ENCODE measurements at places on chromosomes 6 and 20.

GRCh38 chr6:131831392-131831791 is 23.6 kb downstream of the ENPP1 start:
- no peak for DNase-seq

GRCh38 chr6:10343320-10343719 is 71.6 kb downstream of the TFAP2A start:
- DNase-seq = no peak

DNA sequence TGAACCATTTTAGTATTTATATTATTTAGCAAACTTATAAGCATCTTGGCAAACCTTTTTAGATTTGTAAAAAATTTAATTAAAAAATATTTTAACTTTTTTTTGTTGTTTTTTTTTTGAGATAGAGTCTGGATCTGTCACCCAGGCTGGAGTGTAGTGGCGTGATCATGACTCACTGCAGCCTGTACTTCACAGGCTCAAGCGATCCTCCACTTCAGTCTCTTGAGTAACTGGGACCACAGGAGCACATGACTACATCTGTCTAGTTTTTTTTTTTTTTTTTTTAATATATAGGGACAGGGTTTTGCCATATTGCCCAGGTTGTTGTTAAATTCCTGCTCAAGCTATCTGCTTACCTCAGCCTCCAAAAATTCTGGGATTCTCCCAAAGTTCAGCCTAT is 161.1 kb downstream of the EYS start:
- no peak for DNase-seq

DNA sequence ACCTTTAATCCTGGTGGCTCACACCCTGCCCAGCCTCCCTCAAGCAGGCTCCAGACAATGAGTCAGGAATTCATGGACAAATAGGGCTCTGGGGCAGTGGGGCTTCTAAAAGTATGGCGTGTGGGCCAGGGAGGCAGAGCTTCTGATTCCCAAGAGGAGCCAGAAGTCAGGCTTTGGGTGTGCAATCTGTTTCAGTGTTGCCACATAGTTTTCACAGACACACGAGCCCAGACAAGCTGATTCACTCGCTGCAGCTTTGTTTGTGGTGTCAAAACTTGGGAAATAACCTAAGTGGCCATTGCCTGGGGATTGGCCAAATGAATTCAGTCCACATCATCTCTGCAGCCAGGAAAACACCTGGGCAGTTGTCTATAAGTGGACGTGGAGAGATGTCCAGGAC is 9.2 kb downstream of the PEDS1 start:
- DNase-seq = no peak

- no peak for DNase-seq
Measured at GRCh38 chr6:23775127-23775526, 350.9 kb upstream of the NRSN1 start.

- no peak for DNase-seq
Measured at GRCh38 chr6:169320013-169320412, 66.4 kb upstream of the THBS2 start.

DNA sequence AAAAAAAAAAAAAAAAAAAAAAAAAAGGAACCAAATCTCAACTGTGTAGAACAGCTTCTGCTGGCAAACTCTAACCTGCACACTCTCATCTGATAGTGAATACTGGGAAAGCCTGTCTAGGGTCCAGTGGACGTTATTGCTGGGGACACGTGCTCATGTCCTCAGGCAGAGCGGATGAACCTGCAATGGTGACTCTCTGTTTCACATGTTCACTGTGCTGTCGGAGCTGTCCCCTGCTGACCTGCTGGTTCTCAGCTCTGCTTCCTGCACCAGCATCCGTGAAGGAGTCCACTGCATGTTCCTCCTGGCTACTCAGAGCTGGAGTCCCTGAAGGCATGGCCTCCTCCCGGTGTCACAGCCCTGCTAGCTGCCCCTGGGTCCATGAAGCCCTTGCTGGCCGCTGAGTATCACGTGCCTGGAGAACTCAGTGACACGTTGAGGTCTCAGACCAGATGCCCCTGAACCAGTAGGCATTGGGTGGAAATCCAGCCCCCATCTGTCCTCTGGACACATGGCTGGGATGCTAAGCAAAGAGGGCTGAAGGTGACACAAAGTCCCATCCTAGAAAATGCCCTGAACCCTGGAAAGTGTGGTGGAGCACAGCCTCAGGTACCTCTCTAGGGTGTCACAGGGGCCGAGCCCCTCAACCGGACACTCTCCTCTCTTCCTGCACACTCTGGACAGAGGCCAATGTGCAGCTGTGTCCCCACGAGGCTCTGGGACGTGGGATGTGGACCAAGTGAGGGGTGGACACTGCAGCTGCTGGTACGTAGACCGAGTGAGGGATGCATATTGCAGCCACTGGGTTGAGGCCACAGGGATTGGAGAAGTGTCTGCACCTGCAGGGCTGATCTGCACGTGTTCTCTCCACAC is 54.9 kb upstream of the FRMD1 start:
- DNase-seq = no peak

DNA sequence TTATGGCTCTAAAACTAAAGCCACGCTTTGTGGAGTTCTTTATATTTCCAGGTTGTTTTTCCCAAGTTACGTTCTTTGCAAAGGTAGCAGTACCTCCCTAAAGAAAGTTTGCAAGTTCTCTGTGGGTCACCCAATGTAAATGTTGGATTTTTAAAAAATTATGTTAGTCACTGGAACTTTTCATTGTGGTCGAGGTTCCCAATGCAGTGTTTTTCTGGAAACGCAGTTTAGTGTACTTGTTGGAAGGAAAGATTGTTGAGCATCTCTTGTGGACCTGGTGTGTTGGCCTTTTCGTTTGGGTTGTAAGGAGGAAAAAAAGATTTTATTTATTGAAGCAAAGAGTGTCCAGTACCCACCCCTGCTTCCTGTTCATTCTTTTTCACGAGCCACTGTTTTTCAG is 1.4 kb downstream of the TOP1 start:
- DNase-seq = no peak

DNA sequence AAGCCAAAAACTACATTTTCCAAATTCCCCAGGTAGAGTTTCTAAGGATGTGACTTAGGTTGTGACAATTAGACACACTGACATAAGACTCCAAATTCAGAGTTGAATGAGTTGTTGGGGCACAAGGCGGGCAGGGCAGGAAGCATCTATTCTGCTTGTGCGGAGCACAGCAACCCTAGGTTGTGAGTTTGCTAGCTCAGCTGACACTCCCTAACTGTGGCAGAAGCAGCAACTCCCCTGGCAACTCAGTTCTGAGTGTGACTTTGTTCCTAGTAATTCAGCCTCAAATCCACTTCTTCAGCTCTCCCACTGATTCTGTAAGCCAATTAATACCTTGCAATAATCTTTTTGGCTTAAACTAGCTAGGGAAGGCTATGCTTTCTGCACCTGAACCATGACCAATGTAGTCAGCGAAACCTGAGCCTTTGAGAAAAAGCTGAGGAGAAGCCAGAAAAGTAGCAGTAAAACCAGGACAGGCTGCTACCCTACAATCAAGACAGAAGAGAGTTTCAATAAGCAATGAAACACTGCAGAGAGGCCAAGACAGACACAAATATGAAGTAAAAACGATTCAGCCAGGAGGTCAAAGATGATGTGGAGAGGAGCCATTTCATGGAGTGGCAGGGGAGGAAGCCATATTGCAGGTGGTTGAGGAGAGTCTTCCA is 30.0 kb upstream of the PAQR8 start:
- no peak for DNase-seq

- DNase-seq = no peak
Measured at GRCh38 chr6:89082486-89082891, 1.9 kb downstream of the PNRC1 start.

GRCh38 chr20:16011056-16011455 is 562.2 kb downstream of the KIF16B start:
- DNase-seq = no peak

- DNase-seq = no peak
Measured at GRCh38 chr6:111950661-111951496, 77.6 kb upstream of the FYN start.

DNA sequence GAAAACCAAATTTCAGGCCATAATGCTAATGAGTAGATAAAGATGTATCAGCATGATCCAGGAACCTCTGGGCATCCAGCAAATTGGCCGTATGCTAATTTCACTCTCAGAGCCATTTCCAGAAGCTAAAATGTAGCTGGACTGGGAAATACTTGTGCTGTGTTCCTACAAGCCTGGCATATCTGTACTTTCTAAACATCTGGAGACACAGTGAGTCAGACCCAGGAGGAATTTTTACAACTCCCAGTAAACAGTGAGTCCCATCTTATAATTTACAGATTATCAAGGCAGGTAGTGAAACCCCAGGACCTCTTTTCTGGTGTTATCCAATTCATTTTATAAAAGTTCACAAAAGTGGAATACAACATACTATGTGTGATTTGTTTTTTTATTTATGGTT is 683.0 kb upstream of the ADGRB3 start:
- DNase-seq = no peak

DNA sequence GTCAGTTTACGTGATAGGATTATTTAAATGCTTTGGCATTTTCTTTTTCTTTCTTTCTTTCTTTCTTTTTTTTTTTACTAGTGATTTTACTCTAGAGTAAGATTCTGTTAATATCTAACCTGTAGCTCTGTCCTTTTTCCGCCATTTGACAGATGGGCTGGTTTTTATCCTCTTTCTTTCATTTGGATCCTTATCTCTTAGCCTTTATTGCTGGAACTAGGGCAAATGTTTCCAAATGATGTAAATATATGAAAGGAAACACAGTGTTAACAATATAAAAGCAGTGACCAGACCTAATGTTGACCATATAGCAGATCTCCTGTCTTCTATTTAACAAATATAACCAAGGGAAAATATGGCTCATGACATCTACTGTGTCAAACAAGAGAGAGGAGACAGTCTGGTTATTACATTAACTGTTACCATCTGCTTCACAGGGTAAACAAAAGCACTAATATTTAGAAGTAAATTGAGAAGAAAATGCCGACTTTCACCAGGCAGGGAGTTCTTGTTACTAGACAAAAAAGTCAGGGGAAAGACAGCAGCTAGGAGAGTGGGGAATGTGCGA is 59.8 kb upstream of the GCLC start:
- DNase-seq = no peak

DNA sequence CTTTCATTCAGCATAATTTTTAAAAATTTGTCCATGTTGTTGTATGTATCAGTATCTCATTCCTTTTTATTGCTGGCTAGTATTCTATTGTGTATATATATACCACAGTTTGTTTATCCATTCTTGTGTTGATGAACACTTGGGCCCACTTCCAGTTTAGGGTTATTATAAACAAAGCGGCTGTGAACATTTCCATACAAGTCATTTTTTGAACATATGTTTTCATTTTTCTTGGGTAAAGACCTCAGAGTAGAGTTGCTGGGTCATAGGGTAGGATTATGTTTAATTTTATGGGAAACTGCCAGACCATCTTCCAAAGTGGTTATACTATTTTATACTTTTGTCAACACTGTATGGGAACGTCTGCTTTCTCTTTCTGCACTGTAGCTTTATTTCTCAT is 55.3 kb downstream of the RBM24 start:
- no peak for DNase-seq

DNA sequence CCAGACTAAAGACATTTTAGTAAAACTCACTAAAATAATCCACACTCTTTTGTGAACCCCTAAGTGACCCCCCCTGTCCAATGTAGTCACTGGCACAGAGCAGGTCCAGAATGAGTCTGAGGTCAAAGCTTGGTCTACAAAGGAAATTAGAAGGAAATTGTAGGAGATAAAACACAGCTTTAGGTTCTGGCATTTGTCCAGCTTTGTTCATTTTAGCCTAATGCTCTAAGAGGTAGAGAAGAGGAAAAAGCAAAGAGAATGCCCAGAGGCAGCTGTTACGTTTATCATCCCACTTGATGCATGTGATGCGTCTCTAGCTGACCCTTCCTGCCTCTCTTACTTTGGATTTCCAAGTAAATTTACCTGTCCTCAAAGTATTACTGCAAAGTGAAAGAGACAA is 62.5 kb downstream of the CNKSR3 start:
- DNase-seq = no peak

DNA sequence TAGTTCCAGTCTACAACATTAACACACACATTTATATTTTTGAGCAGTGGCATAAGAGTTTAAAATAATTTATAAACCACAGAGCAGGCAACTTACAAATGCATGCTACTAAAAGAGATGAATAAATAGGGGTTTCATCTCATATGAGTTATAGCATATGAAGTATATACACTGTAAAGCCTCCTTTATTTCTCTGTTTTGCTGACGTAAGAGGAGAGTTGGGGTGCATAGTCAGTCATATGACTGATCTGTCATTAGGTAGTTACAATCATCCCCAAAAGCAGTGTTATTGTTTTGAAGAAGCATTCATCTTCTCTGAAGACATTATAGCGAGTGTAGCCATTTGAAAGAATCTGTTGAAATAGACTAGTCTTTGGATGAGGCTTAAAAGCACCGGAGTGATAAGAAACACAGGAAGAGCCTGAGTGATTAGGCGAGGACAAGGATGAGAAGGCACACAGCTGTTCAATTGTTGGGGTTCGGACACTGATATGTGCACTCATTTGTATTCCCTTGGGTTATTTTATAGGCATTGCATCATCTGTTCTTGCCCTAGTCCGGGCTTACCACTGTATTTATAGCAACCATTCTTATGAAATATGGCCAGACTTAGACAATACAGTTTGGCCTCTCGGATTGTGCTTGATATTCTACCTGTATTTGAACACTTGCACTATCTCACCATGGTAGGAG is 325.7 kb downstream of the SAMD5 start:
- DNase-seq = no peak

Measured in CD4-positive, alpha-beta T cell treated with Interleukin-6 at 100 ng/mL for 8 hours (primary cell).